ENCODE measurements at places on chromosomes 6 and 20.

DNA sequence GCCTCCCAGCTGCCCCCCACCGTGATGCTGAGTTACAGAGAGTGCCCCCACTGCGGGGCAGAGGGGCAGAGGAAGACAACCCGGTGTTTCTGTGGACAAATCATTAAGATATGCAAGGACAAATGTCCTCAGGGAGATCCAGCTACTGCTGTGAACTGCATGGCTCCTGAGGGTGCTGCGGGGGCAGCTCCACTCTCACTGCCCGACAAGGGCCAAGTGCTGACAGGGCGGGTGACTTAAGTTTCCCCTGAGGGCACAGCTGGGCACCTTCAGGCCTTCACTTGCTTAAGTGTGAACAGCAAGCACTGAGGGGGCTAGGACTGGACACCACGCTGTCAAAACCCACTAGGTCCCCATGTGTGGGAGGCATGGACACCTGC, 26.2 kb upstream of the TCFL5 start:
- no peak for DNase-seq

- no peak for DNase-seq
These were observed 74.1 kb downstream of the LMBRD1 start for GRCh38 chr6:69722683-69723082.

DNA sequence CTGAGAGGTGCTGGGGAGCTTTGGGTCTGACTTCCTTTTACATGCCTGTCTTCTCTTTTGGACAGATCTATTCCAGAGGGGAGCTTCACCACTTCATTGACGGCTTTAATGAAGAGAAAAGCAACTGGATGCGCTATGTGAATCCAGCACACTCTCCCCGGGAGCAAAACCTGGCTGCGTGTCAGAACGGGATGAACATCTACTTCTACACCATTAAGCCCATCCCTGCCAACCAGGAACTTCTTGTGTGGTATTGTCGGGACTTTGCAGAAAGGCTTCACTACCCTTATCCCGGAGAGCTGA, 13.1 kb downstream of the PRDM1 start:
- no peak for DNase-seq

- DNase-seq, result no peak
These were observed 198.7 kb downstream of the TFAP2C start for GRCh38 chr20:56827763-56828162.

GRCh38 chr6:151041686-151042085, 176.2 kb downstream of the MTHFD1L start:
- no peak for DNase-seq

GRCh38 chr6:157034436-157035230, 257.5 kb downstream of the ARID1B start:
- peak; percentile 76 for DNase-seq

DNA sequence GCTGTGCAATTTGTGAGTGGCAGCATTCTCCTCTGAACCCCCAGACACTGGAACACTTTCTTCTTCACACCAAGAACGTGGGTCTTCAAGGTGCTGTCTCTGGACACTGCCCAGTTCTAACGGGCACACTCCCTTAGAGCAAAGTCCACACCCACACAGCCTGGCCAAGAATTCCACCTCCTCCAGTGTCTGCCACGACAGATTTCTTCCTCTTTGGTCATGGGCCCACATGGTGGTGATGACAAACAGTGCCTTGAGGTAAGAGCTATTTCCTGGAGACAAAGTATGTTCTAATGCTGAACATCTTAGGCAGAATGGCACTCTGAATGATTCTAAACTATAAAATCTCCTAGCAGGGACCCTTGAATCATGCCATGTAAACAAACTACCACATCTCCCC, 25.5 kb upstream of the SSTR4 start:
- DNase-seq, result peak; percentile 1

- no peak for DNase-seq
These were observed 213.7 kb downstream of the HTR1B start for GRCh38 chr6:77249560-77249959.

DNA sequence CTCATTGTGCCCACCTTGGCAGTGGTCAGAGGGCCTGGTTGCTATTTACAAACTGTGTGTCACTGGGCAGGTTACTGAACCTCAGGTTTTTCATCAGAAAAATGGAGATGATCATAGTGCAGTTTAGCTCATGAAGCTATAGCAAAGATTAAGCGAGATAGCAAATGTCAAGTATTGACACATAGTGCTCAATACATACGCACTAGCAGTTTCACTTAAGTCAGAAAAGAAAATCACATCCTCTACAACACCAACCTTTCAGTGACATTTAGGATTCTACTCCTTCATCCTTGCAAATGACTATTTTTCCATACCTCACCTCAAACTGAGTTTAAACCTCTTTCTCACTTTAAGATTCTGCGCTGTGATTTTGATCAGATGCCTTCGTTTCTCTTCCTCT, 16.2 kb downstream of the GPR63 start:
- no peak for DNase-seq

GRCh38 chr6:40782355-40782754, 195.2 kb upstream of the LRFN2 start:
- DNase-seq, result no peak

DNA sequence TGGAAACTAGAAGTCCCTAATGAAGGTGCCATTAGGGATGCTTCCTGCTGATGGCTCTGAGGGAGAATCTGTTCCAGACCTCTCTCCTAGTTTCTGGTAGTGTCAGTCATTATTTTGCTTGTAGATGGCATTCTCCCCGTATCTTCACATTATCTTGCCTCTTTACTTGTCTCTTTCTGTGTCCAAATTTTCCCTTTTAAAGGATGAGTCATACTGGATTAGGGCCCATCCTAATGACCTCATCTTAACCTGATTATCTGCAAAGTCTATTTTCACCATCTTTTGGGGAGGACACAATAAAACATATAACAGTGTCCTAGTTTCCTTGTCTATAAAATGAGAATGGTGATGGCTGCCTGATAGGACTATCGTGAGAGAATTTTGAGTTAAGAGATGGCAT, 27.3 kb downstream of the ZNF391 start:
- DNase-seq, result no peak

- no peak for DNase-seq
These were observed 100.2 kb upstream of the TMEM181 start for GRCh38 chr6:158459726-158460125.

DNA sequence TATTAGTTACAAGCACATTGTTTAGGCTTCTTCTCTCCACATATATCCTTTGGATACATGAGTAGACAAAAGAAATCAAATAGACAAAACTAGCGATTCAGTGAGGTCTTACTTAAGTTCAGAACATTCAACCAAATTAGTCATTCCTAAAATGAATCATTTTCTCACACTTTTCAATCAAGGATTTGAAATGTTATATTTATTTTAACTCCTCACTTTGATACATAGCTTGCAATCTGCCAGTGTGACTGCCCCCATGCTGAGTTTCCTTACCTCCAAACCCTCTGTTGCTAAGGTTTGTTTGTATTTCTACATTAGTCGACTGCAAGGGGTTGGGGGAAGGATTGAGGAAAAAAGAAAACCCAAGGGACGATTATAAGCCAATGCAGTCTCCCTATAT, 3.5 kb upstream of the MOXD1 start:
- no peak for DNase-seq

DNA sequence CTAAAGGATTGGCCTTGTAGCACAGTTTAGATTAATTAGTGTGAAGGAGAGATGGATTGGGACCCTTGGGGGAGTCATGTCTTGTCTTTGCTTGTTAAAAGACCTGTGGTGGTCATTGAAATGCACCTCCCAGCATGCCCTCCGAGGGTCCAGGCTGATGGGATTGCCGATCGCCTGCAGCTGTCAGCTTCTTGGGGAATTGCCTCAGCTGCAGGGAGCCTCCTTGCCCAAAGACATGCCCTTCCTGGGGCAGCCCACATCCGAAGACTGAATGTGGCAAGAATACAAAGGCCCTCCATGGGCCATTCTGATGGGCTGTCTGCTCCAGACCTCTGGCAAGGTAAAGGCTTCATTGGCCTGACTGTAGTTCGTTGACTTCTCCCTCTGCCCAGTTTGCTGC, 150.7 kb downstream of the FARS2 start:
- no peak for DNase-seq

GRCh38 chr20:10137533-10137932, 81.1 kb upstream of the SNAP25 start:
- no peak for DNase-seq

DNA sequence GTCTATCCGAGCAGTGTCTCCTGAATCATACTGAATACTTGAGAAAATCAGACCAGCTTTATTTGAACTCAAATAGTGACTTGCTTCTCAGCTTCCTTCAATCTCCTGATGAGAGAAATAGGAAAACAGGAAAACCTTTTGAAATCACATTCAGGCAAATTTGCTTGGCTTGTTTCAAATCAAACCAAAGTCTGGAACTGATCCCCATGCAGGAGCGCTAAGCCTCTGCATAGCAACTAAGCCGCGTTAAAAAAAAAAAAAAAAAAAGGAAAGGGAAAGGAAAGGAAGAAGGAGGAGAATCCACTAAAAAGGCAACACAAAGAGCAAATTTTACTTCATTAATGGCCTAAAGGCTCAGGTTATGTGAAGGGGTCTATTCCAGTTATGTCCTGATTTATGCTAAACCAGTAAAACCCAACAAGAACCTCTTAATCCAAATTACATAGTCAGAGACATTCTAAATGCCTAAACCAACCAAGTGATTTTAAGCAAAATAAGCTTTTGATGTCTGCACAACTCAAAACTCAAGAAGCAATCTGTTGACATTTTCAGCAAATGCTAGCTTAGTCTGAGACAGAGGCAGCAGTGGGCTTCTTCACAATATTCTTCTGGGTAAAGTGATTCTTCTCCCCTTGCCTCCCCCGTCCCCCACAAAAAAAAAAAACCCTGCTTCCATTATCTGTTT, 112.5 kb downstream of the SOBP start:
- no peak for DNase-seq

DNA sequence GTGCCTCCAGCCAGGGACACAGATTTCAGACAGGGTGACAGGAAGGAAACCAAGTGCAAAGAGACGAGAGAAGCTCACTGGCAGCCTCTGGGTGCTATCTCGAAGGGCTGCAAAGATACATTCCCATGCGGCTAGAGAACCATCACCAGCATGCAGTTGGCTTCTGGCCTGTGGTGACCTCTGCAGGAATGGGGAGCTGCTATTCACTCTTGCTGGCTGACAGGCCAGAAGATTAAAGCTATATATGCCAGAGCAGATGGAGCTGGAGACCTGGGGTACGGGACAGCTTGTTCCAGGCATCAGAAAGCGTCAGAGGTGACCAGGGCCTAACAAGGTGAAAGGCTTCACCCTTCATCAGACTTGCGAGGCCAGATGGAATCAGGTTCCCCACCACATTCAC, 20.0 kb downstream of the MAP1LC3A start:
- no peak for DNase-seq

DNA sequence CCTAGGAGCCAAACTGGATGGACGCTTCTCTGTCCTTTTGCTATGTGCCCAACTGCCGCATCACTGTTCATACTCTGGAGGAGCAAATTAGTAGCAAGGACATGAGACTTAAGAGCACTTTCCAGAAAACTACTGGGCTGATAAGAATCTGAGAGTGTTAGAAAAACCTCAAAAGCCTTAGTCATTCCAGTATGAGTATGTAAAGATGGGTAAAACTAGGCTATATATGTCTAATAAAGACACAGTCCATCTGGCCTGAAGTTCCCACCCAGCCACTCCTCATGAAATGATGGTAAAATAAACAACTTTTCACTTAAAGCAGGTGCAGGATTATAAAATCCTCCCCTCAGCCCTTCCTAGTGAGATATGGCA, 30.6 kb downstream of the SHLD1 start:
- peak; percentile 19 for DNase-seq

DNA sequence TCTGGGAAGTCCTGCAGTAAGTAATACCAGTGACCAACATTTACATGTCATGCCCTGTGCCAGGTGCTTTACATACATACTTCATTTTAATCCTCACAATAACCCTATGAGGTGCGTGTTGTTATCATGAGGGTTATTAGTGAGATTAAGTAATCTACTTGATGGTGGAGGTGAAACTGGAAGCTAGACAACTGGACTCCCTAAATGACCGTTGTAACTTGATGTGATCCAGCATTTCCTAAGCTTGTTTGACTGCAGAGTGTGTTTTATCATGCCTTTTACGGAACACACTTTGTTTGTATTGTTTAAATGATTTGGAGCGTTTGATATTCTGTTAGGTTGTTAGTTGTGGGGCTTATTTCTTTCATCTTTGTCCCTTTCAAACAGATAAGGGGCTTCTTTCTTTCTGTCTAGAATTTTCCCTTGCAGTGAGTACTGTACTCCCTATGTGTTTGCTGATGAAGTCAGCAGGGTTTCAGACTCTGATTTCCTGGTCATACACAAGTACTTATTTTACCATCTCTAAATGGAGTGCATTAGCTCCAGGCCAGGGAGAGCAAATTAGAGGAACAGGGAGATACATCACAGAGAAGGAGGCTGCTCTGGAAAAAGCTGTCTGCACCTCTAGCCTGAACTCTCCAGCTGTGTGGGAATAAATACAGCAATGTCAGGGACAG, 29.7 kb downstream of the CHMP4B start:
- DNase-seq, result no peak

DNA sequence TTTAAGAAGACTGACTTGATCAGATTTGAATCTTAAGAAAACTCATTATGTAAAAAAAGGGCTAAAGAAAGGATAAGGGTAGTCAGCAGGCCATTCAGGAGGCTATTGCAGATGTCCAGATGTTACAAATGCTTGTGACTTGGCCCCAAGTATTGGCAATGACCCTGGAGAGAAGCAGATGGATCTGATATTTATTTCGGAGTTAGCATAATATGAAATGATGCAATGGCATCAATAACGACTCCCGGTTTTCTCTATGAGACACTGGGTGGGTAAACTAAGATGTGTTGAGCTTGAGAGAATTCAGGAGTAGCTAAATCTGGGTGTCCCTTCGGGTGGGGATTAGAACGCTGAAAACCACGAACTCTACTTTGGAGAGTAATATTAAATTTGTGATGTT, 149.7 kb downstream of the LAMA2 start:
- DNase-seq, result no peak

- peak; percentile 1 for DNase-seq
These were observed 73.4 kb downstream of the FUT9 start for GRCh38 chr6:96089173-96089572.

- no peak for DNase-seq
These were observed 103.0 kb downstream of the LMBRD1 start for GRCh38 chr6:69693762-69694161.

DNA sequence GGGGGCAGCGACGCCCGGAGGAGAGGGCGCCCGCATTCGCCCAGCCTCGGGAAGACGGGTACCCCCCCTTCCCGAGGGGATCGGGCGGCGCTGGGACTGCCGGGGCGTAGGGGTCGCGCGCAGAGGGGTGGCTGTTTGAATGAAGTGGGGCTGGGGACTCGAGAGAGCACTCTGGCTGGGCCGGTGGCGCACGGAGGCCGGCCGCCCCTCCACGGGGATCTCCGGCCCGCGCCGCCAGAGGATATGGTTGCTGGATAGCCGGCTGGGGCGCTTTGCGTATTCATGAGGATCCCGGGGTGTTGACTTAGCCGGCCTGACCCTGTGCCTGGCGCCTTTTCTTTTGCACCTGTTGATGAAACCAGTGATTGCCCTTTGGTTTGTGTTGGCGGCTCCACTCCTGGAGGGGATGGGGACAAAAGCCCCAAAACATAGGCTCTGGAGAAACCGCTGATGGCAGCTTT, 469 bp downstream of the SYNJ2 start:
- peak; percentile 27 for DNase-seq

- DNase-seq, result peak; percentile 38
These were observed 29.3 kb downstream of the TRIM38 start for GRCh38 chr6:25991785-25992412.

GRCh38 chr20:44026647-44027342, 112.1 kb downstream of the TOX2 start:
- no peak for DNase-seq

GRCh38 chr6:100810015-100810414, 71.1 kb downstream of the ASCC3 start:
- no peak for DNase-seq

GRCh38 chr6:90294989-90295853, 1.4 kb downstream of the BACH2 start:
- no peak for DNase-seq

- DNase-seq, result no peak
These were observed 83.9 kb downstream of the BANF2 start for GRCh38 chr20:17783671-17784070.

All from LoVo (cell line).